ENCODE measurements at places on chromosomes 2 and 18.
A peak's percentile ranks its signal among the peaks of the same experiment; 100 is the strongest.

DNA sequence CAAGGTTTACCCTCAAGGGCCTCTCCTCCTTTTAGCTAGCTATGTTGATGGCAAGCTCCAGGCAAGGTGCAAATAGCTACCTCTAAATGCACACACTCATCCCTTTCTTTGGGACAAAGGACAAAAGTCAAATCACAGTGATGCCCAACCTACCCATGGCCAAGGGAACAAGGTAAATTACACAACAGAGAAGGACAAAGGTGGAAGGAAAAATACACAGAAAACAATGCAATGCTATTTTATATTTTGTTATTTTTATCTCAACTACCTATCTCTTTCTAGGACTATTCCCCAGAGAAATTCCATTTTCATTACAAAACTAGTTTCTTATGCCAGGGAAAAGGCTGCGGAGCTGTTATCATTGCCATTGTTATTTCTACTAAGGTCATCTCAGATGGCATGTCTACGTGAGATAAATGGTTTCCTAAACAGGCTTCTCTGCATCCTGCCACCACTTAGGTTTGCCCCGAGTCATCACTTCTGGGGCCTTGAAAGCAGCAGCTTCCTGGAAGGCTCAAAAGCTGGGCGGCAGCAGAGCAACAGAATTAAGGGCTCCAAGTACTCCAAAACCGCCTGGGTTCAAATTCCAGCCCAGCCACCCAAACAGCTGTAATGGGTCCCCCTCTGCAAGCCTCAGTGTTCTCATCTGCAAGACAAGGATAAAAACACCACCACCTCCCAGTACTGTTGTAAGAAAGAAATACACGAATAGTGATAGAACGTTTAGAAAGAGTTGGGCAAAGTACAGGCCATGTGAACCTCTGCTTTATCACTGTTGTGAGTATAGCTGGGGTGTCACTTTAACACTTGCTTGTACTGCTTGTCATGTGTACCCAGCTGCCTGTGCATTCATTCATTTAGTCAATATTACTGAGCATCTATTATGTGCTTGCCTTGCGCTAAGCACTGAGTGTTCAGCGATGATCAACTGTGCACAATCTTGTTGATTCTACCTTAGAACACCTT is 20.9 kb downstream of the BCL2 start:
- DNase-seq = no peak

- no peak for DNase-seq
Measured at GRCh38 chr2:17733599-17733998, 20.0 kb downstream of the SMC6 start.

DNA sequence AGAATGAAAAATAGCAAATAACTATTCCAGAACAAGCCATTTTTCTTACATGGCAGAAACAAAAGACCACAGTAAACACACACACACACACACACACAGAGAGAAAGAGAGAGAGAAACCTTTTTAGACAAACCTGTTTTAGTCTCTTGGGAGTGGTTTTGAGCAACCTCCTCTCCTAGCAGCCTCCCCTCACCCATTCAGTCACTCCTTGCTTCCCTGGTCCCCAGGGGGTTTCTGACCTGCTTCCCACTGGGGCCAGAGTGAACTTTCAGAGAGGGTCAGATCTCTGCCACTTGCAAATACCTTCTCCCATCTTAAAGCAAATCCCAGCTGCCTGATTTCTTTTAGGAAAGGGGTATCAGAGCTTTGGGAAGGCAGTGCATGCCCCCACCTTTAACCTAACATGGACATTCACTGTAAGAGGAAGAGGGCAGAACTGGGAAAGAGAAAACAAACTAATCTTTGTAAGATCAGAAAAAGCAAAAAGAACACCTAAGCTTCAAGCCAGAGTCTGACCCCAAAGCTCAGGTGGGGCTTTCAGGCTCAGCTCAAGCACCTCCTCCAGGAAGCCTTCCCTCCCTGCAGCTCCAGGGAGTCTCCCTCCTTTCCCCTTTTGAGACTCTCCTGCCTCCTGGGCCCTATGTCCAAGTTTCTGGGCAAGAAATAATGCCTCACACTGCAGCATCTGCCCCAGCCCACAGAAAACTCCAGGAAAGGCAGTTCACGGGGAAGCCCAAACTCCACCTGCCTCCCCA is 2.7 kb downstream of the SDC1 start:
- no peak for DNase-seq

GRCh38 chr2:221780281-221780688 is 208.2 kb upstream of the EPHA4 start:
- DNase-seq = no peak

DNA sequence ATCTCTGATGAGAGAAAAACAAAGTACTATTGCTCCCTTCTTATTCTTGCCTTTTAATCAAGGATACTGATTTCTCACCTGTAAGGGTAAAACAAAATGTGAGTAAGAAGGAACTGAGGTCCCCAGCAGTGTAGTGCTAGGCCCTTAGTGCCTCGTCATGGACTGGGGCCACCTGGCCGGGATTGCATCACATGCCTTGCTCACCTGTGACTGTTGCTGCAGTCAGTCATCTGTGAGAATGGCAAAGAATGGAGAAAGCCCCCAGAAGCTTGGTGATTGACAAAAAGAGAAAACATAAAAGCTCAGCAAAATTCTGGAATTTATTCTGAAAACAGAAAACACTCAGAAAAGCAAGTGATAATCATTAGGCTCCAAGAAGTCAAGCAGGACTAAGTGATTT is 63.4 kb downstream of the SPATS2L start:
- DNase-seq = no peak

DNA sequence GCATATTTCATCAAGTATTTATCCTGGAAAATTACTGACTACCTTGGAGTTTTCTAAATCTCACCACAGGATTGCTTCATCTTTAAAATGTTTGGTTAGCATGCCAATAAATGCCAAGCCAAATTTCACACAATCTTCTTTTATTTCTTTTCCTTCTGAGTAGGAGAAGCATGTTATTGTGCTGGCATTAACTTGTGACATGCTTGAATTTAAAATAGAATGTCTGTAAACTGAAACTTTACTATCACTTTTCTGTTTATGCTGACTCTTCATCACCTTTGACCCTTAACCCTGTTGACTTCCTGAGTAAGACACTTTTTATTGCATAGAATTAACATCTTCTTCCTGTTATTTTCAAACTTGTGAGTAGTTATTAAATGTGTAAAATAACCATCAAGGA is 56.2 kb upstream of the LRRTM4 start:
- DNase-seq = no peak

DNA sequence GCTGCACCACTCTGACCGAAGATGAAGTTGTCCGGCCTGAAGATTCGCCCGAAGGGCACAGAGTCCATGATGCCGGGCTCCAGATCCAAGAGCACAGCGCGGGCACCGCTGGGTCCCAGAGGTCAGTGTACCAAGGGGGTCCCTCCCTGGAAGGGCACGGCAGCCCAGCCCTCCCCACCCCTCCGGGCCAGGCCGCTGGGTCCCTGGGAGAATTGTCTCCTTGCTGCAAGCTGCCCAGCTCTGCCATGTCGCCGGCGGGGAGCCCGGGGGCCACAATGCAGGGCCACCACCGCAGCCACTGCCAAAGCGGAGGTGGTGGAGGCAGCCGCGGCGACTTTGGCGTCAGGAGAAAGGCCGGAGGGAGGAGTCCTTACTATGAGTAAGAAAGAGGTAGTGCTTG is 189.5 kb upstream of the CYRIA start:
- no peak for DNase-seq

- no peak for DNase-seq
Measured at GRCh38 chr18:9740071-9740470, 32.0 kb downstream of the RAB31 start.

GRCh38 chr18:49878567-49879270 is 65.4 kb upstream of the ACAA2 start:
- DNase-seq = peak; percentile 28

DNA sequence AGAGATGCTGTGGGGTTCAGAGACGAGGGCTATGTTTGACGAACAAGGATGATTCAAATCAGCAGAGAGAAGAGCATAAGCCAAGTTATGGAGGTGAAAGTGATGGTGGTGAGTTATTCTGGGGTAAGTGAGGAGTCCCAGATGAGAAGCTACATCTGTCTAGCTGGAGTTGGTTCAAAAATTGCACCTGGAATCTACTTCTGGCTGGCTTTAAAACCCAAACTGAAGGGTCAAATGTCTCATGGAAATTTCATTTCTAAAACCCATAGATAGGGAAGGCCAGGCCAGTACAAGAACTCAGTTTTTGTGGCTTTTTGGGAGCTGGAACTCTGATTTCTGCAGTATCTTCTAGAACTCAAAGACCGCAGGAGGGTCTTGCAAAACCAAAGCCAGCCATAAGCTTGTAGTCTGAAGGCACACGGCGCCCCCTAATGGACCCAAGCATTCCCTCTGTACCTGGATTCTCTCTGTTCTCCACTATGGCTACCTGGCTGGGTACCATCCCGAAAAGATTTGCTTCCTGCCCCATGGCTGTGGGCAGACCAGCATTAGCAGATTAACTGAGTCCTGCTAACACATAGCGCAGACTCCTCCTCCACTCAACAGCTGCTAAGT is 229.1 kb upstream of the SLC14A2 start:
- DNase-seq = peak; percentile 50

- no peak for DNase-seq
Measured at GRCh38 chr2:237210763-237211162, 125.1 kb downstream of the COPS8 start.

DNA sequence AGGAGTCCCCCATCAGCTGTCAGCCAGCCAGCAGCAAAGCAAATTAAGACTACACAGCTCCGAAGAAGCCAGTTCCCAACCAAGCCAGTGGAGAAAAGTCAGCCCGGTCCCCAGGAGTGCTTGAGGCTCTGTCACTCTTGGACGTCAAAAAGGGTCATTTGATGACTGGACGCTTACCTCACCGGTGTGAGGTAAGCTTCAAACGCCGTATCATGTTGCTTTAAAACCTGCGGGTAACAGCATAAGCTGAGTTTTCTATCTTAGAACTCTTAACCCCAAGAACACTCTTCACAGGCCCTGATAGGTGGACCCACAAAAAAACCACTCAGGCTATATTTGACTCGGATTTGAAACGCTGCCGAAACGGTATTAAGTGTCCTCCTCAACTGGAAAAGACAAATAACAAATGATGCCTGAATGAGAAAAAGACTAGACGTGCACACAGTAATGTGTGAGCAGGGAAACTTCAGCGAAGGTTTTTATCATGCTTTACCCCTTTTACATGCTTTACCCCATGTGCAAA is 682 bp upstream of the LNPK start:
- DNase-seq = peak; percentile 19

DNA sequence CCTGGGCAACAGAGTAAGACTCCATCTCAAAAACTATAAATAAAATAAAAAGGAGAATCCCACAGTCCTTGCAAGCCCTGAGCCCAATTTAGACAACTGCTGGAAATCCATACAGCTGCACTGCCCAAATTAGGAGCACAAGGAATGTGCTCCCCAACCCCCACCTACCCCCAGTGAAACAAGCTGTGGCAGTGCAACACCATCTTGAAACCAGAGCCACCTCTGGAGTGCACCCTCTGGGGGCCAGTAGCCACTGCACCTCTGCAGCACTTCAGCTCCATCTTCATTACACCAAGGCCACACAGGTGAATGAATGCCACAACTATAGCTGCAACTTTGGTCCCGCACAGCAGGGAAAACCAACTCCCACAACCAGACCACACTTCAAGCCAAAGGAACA is 37.3 kb downstream of the USP34 start:
- no peak for DNase-seq

DNA sequence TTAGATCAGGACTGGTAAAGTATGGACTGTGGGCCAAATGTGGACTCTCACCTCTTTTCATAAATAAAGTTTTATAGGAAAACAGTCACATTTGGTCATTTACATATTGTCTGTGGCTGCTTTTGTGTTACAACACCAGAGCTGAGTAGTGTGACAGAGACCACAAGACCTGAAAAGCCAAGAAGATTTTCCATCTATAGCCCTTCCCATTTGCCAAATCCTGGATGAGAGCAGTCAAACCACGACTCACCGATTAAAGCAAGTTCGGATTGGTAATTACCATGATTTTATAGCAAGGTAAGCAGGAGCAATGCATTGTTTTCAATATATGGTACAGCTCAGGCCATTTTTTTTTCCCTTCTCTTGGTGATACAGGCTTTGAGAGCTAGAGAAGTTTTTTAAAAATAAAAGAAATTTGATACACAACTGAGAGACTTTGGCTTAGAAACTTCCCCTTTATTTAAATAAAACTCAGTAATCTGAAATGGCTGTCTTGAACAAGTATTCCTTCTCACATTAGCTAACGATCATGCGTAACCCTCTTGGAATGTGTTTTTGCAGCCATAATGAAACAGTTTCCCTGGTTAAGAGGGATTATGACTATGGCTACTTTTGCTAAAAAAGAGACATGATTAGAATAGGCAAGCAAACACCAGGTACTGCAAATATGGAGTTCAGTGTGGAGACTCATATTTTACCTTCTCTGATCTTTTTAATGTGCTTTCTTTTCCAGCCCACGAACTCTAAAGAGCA is 9.5 kb upstream of the MALL start:
- DNase-seq = peak; percentile 49

GRCh38 chr2:111702119-111702803 is 181.7 kb downstream of the ANAPC1 start:
- DNase-seq = peak; percentile 78

GRCh38 chr2:138335036-138335435 is 166.5 kb upstream of the SPOPL start:
- no peak for DNase-seq

DNA sequence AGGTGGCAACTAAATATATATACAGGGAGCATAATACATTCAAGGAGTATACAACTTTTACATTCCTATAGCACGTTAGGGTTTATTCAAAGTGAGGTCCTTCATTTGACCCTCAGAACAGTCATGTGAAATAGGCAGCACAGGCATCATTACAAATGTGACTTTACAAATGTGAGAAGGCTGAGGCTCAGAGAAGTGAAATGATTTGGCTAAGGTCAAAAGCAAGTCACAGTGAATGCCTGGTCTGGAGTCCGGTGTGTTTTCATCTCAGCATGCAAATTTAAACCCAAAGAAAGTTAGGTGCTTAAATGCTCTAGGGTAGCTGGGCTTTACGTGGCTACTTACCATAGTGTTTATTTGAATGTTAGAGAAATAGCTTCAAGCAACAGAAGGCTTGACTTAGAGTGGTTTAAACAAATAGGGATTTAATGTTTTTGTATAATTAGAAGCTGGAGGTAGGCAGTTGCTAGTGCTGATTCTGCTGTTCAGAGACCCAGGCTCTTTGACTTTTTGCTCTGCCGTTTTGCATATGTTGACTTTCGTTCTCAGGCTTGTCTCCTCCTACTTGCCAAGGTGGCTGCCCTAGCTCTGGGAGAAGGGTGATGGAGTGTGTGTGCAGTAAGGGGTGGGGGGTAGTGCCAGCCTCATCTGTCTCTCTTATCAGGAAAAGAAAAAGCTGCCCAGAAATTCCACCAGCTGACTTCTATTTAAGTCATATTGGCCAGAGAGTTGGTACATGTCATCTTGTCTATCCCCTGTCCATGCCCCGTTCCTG is 89.2 kb downstream of the PLCL1 start:
- no peak for DNase-seq

Data from foreskin fibroblast (primary cell).